ENCODE measurements at places on chromosomes 7 and 10. TPM values are rescaled to one million over a fixed set of nuclear protein-coding genes. Genes with fewer than 3 reads are reported as not detected.
A peak's percentile ranks its signal among the peaks of the same experiment; 100 is the strongest.

DNA sequence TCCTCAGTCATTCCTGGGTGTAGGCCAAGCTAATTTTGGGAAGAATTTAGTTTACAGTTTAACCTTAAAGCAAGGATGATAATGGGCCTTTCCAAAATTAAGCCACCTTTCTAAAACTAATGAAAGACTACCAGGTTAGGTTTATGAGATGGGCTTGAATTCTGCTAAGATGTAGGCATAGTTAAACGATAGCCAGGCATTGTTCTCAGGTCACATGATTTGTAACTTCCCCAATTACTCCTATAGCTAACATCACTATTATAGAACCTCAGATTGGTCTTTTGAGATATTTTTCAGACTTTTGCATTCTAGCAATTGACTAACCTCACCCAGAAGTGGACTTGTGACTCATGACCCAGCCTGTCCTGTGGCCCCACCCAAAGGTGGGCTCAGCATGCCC is 7.0 kb upstream of the NUB1 start:
- DNase-seq: no peak

- DNase-seq: no peak
Observed at GRCh38 chr10:60417024-60417423, 27.3 kb upstream of the ANK3 start.

DNA sequence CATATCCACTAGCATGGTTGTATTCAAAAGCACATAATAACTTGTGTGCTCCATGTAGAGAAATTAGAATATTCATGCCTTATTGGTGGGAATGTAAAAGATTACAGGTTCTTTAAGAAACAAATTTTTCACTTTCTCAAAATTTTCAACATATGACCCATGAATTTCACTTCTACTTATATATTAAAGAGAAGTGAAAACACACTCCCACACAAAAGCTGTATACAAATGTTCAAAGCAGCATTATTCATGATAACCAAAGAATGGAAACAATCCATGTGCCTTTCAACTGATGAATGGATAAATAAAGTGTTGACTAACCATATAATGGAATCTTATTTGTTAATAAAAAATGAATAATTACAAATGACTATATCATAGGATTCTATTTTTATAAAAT is 694.5 kb upstream of the PCDH15 start:
- DNase-seq: no peak

DNA sequence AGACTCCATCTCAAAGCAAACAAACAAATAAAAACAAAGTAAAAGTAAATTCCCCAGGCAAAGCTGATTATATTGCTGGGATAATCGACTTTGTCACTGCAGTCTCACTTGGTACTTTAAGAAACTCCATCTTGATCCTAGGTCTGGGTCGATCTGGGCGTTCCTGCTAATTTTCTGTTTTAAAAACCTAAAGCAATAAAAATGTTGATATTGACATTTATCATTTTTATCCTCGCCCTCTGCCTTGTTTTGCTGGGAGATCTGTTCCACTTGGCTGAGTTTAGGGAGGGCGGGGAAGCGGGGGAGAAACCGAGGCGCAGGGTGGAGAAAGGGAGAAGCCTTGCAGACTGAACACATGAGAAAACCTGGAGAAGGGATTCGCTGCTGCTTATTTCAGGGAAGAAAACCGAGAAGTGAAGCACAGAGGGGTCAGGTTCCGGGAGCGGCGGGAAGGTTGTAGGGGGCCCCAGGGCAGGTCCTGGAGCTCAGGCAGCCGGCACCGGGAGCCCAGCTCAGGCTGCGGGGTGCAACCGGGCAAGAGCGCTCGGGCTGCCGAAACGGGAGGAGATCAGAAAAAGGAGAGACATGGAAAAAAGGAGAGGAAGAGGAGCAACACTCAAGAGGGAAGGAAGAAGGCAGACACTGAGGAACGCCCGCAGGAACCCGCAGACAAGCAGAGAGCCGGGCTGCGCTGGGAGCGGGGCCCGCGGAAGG is 27.3 kb upstream of the KMT2C start:
- no peak for DNase-seq

- DNase-seq: no peak
Observed at GRCh38 chr10:5573319-5573950, 48.7 kb downstream of the CALML3 start.

- DNase-seq: no peak
Observed at GRCh38 chr10:102211615-102212299, 14.3 kb upstream of the ELOVL3 start.

The FGL2 gene
- 0.16 TPM for total RNA-seq

The LRRC18 gene
- not detected for total RNA-seq

DNA sequence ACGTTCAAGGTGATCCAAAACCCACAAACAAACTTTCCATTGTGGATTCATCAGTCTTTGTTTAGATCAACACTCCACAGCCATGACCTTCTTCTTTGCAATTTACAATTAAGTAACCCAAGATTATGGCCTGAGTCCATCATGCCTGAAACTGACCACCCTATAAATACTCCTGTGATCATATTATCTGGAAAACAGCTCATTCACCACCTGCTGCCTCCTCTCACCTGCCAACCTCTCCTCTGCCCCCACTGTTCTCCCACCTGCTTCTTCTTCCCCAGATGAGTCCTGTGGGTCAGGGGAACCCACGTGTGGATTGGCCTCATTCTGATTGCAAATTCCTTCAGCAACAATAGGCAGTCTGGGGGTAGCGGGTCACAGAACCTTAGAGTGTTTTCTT is 81.4 kb downstream of the ABLIM1 start:
- DNase-seq: no peak

GRCh38 chr10:62048919-62049623 is 147.6 kb downstream of the ARID5B start:
- DNase-seq: peak; percentile 90

- DNase-seq: no peak
Observed at GRCh38 chr10:47254611-47255010, 45.4 kb upstream of the GDF10 start.

DNA sequence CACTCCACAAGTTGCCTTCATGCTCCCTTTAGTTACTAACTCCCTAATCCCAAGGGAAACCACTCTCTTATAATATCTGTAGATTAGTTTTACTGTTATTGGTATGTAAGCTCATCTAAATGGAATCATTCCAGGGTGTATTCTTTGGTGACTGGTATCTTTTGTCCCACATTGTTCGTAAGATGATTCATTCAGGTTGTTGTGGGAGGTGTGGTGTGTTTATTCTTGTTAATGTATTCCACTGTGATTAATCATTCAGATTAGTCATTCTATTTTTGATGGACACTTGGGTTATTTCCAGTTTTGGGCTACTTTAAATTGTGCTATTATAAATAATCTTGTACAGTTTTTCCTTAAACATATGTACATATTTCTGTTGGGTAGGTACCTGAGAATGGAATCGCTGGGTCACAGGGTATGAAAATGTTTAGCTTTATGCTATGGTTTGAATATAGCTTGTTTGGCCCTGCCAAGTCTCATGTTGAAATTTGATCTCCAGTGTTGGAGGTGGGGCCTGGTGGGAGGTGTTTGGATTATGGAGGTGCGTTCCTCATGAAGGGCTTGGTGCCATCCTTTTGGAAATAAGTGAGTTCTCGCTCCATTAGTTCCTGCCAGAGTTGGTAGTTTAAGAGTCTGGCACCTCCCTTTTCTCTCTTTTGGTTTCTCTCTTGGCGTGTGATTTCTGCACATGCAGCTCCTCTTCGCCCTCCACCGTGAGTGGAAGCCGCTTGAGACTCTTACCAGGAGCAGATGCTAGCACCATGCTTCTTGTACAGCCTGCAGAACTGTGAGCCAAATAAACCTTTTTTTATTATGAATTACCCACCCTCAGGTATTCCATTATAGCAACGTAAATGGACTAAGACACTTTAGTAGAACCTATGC is 13.8 kb downstream of the BTRC start:
- no peak for DNase-seq

DNA sequence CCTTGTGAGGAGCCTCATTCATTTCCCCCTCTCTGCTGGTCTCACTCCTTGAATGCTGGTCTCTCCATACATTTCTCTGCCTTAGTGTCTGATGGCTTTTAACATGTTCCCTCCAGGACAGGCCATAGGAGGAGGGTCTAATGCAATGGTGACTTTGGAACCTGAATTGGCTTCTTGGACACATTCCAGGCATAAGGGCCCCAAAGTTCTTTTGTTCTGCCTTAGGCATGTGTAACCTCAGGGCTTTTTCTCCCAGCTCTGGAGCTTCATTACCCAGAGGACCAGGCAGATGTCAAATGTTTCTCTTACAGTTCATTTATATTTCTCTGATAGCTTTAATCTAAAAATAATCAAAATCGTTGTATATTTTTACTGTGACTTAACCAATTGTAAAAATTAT is 162.6 kb downstream of the SDK1 start:
- no peak for DNase-seq

The ZNF248 gene
- 5.4 TPM for total RNA-seq

- DNase-seq: no peak
Observed at GRCh38 chr10:74088722-74089121, 61.9 kb downstream of the AP3M1 start.

The ARHGEF5 gene
- 4.1 TPM for total RNA-seq

The BHLHA15 gene
- not detected for total RNA-seq

DNA sequence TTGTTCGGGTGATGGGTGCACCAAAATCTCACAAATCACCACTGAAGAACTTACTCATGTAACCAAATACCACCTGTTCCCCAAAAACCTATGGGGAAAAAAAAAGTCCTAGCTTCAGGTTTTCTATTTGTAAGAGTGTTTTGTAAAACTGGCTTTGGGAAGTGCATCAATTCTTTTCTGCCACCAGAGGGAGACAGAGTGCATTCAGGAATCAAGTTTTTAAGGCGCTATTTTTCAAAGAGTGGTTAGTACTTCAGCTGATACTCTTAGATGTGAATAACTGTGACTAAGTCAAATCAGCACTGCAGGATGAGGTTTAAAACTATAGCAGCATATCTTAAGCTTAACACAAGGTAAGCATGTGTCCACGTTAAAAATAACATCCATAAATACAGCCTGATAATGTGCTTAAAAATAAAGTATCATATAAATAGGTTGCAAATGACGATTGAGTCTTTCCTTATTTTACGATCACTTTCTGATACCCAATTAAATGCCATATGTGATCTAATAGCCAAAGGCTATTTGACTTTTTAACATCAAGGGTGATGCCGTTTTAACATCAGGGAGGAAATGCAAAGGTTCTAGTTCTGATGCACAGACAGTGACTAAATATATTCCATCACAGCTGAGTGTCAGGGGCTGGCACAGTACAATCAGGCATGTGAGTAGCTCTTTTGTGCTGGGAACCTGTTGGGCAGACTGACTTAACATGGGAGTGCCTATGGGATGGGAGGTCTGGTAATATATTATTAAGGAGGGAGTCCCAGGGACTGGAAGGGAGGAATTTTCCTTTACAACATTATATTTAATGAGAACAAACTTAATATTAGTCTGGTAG is 10.6 kb upstream of the LYZL2 start:
- no peak for DNase-seq

- no peak for DNase-seq
Observed at GRCh38 chr7:90412458-90413184, 9.4 kb downstream of the CLDN12 start.
